ENCODE measurements at places on chromosomes 6 and 20.

- no peak for DNase-seq
Observed at GRCh38 chr6:74115674-74116073, 419.7 kb downstream of the CD109 start.

DNA sequence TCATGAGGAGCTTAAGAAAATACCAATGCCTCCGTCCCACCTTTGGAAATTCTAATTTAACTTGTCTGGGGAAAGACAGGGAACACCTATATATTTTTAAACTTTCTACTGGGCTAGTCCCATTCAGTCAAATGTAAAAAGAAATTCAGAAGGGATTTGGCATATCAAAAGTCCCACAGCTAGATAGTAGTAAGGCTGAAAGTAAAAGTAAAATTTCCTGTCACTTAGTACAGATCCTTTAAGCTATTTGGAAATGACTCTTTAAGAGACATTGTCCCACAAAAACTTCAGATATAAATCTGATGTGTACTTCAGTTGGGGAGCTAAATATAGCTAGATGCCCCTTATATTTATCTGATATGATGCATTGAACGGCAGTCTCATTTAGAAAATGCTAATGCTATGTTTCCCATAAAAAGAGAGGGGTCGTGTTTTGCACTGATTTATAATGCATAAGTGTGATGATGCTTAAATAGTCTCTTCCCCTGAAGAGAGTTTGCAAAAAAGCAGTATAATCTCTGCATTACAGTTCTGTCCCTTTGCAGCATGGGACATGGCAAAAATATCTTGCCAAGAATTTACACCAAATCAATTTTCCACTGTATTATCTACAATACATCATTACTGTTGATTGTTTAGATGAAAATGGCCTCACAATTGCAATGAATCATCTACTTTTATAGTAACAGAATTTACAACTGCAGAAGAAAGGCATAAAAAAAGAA is 860.8 kb upstream of the MAP3K7 start:
- no peak for DNase-seq

DNA sequence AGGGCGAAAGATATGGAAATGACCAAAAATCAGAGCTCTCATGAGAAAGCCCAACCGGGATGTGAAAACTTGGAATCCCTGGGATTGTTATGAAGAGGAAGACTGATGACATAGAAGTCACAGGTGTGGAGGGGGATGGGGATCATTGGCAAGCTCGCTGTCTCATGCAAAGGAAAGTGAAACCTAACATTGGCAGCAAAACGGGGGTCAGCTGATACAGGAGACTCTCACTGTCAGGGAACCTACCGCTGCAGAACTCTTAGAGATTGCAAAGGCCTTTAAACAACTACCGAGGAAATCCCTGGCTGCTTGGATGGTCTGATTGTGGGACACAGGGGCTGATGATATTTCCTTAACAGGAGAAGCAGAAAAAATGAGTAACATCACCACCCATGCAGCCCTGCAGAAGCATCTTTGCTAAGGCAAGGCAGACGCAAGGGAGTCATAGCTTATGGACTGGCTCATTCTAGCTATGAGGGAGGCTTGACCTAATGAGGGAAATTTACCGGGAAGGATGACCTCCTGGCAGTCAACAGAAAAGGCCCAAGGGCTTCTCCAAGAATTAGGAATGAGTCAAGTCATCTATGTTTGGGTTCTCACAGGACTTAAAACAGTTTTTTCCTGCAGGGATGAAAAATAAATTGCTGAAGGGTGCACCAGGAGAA is 7.0 kb downstream of the MUC21 start:
- DNase-seq = no peak

GRCh38 chr20:15882553-15882952 is 690.7 kb downstream of the KIF16B start:
- no peak for DNase-seq

- no peak for DNase-seq
Observed at GRCh38 chr20:21677781-21678180, 27.7 kb upstream of the PAX1 start.

- no peak for DNase-seq
Observed at GRCh38 chr6:25065666-25066065, 129.9 kb upstream of the RIPOR2 start.

DNA sequence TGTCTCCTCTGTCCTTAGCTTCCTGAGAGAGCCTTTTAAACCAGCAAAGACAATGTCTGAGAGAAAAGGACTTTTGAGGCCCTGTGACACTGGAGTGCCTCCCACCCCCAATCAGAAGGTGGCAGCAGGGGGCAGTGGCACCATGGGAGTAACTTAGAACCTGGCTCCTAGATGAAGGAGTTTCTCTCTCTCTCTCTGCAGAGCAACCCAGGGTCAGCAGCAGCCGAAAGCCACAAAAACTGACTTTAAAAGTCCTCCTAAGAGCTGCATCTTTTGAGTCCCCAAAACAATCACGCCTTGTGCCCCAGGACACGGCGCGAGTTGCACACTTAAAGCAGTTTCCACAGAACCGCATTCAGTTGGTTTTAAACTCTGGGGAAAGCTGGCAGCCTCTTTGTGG is 5.3 kb upstream of the TCP11 start:
- DNase-seq = no peak

DNA sequence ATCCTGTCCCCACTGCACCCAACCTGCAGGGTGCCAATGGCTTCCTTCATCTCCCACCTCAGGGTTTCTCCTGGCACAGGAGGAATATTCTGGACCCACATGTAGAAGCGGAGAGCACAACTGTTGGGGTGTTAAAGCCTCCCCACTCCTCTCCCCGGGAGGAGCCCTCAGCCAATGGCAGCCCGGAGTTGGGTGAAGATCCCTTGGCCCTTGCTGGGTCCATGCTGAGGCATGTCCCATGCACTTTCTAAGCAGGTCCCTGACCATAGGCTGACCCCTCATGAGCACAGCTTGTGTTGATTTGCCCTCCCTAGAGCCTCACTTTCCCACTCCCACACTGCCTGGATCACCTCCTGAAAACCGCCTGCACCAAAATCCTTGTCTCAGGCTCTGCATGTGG is 97.2 kb upstream of the PMEPA1 start:
- DNase-seq = no peak

DNA sequence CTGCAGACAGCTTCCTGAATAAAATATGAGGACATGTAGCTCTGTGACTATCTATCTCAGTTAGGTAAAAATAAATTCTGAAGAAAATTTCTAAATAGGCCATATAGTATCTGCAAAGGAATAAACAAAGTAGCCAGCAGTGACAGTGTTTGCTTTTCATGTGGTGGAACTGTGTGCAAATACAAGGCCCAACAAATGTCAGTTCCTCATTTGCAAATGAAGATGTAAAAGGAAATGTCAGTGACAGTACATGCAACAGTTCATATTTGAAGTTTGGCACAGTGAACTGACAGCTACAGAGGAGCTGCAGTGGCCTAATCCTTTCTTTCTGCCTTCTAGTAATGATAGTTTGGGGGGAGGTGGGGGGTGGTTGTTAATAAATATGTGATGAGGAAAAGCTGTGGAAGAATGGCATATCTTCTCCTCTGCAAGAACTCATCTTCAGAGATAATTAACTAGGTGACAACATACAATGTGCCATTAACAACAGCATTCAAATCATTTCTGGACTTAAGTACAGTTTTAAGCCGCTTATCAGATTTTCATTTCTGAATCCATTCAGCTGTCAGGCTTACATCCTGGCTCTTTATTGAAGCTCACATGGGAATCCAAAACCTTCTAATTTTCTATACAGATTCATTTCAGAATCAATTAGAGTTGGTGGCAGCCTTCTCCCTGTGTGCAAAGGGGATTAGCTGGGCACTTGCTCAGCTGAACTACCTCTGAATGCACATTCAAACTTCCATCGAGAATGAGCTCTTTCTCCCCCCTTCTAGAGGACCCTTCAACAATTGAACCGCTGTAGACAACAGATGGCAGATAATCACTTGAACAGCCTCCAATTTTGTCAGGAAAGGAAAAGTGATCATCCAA is 1059.0 kb upstream of the EPHA7 start:
- no peak for DNase-seq

- DNase-seq = no peak
Observed at GRCh38 chr20:25053255-25054031, 4.5 kb downstream of the ACSS1 start.

DNA sequence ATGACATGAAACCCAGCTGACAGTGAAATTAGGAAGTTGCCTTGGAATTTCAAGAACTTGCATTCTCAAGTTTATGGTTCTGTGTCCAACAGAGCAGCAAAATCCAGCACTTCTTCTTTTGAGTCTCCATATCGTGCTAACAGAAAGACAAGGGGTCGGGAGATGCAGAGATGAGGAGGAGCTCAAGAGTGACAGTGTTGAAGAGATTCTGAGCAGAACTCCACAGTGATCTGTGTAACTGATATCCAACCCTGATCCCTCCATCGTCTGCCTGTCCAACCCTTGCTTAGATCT is 21.2 kb upstream of the BTN1A1 start:
- no peak for DNase-seq

DNA sequence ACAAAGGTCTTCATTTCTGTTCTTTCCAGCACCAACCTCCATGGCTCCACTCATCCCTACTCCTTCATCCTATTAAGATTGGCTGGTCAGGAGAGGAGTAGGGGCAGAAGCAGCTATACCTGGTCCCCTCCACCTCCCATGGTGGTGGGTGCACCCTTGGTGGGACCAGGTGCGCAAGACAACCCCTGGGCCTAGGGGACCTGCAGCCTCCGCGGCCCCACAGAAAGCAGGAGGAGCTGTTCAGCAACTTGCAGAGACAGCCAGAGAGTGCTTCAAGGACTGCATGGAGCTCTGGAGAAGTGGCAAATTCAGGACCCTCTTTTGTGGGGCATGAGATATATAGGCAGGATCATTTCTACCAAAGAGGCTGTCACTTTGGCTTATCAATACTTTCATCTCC is 9.8 kb downstream of the ULBP2 start:
- DNase-seq = no peak

DNA sequence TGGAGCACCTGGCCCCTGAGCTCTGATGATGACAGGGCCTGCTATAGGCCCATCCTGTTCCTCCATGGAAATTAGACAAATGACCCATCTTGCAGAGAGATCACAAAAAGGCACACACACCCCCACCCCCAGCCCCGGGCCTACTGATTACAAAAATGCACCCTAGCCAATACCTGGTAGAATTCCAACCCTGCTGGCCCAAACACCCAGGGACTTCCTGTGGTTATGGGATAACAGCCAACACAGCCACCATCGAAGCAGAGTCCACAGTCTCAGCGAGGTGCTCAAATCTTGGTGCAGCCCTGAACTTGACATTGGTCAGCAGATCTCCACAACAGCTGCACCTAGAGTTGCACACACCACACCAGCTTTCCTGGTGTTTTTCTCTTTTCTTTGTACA is 17.0 kb downstream of the NCR2 start:
- DNase-seq = no peak

DNA sequence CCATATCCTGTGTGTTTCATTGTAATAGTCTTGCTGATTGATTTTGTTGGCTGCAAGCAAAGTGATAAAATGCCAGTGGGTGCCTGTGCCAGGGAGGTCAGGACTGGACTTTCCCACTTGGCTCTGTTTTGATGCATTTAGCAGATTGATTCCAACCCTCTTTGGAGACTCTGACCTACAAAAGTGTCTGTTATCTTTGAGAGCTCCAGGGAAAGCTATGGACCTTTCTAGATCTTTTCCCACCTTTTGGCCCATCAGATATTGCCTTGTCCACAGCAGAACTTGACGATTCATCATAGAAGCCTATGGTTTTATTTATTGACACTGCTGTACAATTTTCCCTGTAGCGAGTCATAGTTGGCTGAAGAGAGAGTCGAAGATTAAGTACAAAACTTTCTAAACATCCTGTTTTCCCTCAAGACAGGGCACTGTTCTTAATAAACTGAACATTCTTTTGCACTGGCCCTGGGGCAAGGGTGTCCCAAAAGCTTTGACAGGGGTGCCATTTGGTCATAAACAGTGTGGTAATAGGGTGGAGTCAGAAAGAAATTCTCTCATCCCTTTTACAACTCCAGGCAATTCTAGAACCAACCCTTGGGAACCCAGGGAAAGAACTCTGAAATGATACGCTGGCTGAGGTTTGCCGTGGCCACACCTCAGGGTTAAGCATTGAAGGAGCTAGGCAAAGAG is 53.7 kb downstream of the E2F3 start:
- DNase-seq = no peak

DNA sequence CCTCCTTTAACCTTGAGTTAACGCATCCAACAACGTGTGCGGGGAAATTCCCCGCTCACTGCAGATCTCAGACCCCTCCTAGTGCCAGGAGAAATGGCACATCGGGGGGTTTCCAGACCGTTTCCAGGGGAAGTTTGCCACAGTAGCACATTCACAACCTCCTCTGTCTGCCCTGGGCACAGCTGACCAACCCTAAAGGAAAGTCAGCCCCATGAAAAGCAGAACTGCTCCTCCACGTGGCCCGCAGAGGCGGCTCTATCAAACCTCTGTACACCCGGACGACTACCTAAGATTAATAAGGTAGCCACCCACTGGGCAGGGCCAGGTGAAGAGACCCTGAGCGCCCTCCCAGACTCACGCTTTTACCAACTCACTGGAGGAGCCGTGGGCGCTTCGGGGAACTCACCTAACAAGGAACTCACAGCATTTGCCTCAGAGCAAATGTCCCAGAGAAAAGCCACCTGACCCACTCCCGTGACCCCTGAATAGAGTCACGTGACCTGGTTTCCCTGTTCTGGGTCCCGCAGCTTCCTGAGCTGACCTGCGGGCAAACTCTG is 93.1 kb downstream of the PRND start:
- DNase-seq = peak; percentile 78

- no peak for DNase-seq
Observed at GRCh38 chr20:2967841-2968240, 75.6 kb upstream of the GNRH2 start.

DNA sequence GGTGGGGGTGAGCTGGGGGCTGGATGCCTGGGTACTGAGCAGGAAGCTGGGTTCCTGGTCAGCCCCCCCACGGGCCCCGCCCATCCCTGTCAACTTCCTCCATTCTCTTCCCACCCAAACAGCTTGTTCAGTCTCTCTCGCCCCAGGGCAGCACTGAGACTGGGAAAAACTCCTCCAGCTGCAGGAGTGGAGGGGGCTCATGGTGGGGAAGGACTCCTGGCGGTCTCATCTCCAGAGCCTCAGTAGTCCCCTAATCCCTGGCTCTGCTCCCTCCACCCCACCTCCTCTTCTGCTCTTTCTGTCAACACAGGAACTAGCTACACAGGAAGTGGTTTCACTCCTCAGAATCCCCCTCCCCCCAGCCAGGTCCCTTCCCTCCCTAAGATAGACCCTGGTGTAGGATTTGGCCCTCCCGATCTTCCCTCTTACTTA is at the start of gene GPSM3:
Gene GPSM3, minus strand, starts transcription at position 36 of the 432 bp plus-strand sequence. CDS start 130 bp downstream, outside the sequence.
- peak; percentile 44 for DNase-seq

DNA sequence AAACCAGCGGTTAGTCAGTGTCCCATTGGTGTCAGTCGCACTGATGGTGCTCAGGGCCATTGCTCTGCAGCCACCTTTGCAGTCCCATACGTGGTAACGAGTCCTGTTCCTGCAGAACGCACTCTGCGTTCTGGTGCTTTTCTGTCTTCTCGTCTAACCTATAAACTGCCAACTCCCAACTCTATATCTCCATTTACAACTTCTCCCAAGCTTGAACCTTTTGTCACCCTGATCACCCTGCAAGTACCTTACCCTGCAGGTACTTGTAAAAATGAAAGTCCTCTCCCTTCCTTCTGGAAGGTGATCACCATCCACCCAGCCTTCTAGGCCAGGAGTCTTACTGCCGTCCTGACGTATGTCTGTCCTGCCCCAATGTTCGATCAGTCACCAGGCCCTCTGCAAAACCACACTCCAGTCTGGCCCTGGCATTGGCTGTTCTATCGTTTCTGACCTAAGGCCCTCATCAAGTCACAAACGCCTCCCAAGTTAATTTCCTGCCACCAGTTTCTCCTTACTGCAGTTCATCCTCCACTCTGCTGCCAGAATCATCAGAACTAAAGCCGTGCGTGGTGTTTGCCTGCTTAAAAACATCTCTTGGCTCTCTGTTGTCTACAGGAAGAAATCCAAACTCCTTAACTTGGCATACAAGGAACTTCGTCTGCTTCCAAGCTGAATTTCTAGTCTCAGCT is 7.9 kb downstream of the RREB1 start:
- DNase-seq = no peak

All from T-helper 17 cell (primary cell).